ENCODE measurements at places on chromosomes 16 and 17. TPM values are rescaled to one million over a fixed set of nuclear protein-coding genes. Genes with fewer than 3 reads are reported as not detected.

- peak; percentile 82 for DNase-seq
These were observed 210.0 kb upstream of the GSE1 start for GRCh38 chr16:85402910-85403692.

GRCh38 chr16:88882358-88883030 lies 16.0 kb upstream of the PABPN1L start:
- peak; percentile 53 for DNase-seq

Gene DNAI2
- total RNA-seq: not detected

DNA sequence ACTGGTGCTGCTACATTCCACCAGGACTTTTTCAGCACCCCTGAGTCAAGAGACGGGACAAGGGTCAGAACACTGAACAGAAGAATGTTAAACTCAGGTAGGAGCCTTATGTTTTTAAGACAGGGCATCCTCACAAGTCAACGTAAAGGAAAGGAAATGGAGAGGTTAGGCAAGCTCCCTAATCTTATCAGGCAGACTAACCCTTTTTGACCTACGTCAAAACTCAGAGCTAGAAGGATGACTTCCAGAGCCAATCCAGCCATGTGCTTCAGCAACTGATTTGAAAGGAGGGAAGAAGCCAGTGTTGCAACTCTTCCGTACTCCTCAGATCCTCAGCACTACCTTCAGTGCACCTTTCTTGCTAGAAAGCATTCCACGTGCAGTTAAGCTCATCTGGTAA lies 46.8 kb downstream of the REXO5 start:
- DNase-seq: no peak

- DNase-seq: no peak
These were observed 39.2 kb upstream of the SLC12A3 start for GRCh38 chr16:56825826-56826225.

GRCh38 chr17:8913879-8914278 lies 46.4 kb upstream of the PIK3R6 start:
- no peak for DNase-seq

GRCh38 chr16:48029768-48030167 lies 126.0 kb downstream of the ABCC12 start:
- peak; percentile 28 for DNase-seq

- DNase-seq: peak; percentile 100
These were observed 1.9 kb upstream of the PER1 start for GRCh38 chr17:8153957-8154607.

DNA sequence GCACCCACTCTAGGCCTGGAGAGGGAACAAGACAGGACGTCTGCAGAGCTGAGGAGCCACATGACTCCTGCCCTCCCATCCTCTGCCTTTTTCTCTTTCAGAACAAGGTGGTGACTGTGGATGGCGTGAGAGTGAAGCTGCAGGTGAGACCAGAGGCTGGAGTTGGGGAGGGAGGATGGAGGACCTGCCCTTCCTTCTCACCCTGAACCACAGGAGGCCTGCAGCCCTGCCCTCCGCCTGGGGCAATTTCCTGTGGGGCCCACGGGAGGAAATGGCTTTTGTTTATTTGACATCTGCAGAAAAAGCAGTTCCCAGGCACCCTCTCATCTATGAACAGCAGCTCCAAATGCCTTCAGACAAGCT lies 5.1 kb downstream of the RAB37 start:
- DNase-seq: no peak

DNA sequence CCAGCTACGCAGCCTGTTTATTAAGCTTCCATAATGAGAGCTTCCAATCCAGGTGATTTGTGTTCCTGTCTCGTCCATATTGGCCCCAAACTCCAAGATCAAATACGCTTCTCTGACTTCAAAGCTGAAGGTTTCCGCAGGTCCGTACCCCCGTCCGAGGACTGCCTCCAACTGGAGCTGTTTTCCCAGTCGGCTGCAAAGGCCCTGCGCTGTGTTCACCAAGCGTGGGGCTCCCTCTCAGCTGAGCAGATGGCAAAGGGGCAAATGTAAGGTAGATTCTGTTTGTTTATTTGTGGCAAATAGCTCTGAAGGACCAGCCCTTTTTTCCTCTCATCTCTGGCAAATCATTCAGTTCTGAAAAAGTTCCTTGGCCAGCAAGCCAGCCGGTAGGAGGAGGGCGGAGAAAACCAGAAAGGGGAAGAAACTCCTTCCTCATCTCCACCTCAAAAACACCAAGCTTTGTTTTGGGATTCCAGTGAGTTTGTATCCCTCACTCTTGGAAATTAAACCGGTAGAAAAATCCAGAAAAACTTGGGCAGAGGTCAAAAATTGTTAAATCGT lies 35.2 kb downstream of the NXN start:
- DNase-seq: no peak

Gene DOC2A
- not detected for total RNA-seq

GRCh38 chr16:66254751-66255150 lies 111.7 kb upstream of the CDH5 start:
- no peak for DNase-seq

DNA sequence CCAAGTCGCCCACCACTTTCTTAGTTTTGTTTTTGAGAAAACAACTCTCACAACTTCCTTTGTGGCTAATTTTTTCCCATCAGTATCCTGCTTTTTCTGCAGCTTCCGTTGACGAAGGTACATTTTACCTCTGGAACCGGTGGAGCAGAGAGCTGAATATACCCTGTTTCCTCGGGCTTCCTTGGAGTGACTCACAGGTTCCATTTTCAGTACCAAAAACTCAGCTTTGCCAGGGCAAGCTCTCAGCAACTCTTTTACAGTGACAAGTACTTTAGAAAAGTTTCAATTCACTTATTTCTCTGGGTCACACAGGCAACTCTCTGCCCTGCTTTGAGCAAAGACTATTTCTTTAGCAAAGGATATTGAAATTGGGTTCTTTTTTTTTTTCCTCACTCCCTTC lies 318.9 kb downstream of the SNX29 start:
- DNase-seq: no peak

Gene SDK2
- total RNA-seq: 4.4 TPM

GRCh38 chr17:82332669-82333278 lies 792 bp downstream of the SECTM1 start:
- no peak for DNase-seq

DNA sequence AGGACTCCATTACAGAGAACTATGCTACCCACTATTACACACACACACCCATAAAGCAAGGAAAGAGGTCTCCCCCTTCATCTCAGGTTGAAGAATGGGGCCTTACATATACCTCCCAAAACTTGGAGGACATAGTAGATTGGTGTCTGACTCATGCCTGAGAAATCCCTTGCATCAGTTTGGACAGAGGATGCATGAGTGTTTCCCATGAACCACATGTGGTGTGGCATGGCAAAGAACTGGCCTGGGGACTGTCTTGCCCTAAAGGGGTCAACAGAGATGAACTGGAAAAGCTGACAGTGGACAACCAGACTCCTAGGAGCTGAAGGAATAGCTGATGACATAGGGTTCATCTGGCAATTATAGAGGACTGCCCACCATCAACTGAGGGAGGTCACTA lies 54.0 kb downstream of the DYNLRB2 start:
- DNase-seq: peak; percentile 64

DNA sequence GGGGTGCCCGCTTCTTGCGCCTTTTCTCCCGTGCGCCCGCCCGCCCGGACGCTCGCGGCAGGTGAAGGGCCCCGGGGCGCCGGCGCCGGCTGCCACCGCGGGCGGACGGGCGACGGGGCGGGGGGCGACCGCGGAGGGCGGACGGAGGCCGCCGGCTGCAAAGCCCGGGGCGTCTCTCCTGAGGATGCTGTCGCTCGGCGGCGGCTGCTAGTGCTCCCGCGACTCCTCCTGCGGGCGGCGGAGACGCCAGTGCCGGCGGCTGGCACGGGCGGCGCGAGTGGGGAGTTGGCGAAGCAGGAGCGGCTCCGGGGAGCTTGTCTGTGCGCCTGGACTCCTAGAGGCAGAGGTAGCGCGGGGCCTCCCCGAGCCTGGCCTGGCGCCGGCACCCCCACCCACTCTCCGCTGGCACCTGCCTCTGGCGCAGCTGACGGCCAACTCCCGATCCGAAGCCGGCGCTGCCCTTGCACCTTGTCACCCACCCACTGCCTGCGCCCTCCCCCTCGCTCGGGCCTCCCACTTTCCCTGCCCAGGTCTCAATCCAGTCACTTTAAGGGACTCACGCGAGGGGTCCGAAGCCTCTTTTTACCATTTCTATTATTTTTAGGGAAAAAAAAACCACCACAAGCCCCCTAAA lies at the start of gene FAM20A:
FAM20A (minus strand) TSS at position 437 of the 634 bp plus-strand sequence. CDS start 701 bp downstream, outside the sequence.
- DNase-seq: no peak

GRCh38 chr17:40092581-40092980 lies 7.8 kb downstream of the NR1D1 start:
- no peak for DNase-seq

Gene GSDMA
- 146 TPM for total RNA-seq

DNA sequence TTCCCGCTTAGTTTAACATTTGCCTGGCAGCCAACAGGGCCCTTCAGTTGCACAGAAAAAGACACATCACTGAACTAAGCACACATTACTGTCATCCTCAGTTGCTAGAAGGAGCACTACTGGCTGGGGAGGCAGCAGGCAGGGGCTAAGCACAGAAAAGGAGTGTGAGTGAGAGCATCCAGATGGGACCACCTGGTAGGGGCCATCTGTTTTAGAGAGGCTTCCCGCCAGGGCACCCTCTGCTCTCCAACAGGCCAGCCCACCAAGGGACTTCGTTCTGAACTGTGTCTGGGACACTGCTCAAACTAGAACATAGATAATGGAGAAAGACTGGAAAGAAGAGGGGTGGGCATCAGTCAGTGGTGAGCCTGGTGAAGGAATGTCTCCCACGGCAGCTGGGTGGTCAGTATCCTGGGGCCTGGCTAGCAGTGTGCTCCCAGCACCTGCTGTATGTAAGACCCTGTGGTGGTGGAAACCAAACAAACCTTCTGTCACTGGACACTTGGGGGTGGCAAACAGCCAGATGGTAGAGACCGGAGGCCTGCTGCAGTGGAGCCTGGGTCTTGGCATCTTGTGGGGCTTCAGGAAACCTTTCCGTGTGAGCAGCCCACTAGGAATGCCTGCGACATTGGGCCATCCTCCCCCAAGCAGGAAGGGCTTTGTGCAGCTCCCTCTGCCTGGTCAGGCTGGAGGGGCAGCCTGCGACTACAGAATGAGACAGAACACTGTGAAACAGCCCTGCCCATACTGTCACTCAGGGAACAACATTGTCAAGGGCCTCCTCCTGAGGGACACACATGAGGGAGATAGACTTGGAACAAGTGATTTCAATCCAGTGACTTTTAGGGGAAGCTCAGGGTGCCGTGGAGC lies 12.8 kb upstream of the RANGRF start:
- no peak for DNase-seq
